GM03348 (cell line): ENCODE measurements at places on chromosomes 16 and 17.
A peak's percentile ranks its signal among the peaks of the same experiment; 100 is the strongest.

DNA sequence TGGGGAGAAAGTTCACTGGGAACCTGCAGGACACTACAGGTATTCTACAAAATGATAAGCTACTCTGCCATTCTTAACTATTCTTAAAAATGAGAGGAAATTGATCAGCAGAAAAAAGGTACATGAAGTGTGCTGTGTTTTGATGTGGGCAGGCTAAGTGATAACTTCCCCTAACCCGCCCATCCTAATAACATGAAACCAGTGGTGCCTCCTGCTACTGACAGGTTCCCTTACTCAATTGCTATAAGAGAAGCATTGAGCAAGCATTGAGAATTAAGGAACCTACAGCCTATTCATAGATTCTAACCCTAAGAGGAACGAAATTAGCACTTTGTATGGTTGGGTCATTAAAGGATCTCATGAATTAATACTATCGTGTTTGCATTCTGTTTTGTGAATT, 18.9 kb downstream of the XYLT1 start:
- DNase-seq = no peak

DNA sequence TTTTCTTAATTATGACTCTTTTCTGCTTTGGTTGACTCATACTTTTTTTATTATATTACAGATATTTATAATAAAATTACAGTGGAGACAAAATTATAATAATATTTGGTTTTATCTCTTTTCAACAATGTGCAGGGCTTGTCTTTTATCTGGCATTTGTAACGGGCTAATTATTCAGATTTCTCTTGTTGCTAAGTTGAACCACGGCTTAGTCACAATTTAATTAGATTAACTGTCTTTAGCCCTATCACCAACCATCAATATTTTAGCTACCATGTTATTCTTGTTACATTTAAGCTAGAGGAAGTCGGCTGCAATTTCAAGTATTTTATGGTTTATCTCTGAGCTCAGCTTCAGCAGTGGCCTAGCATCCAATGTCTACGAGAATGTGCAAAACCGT, 798.9 kb upstream of the CA10 start:
- DNase-seq = no peak

DNA sequence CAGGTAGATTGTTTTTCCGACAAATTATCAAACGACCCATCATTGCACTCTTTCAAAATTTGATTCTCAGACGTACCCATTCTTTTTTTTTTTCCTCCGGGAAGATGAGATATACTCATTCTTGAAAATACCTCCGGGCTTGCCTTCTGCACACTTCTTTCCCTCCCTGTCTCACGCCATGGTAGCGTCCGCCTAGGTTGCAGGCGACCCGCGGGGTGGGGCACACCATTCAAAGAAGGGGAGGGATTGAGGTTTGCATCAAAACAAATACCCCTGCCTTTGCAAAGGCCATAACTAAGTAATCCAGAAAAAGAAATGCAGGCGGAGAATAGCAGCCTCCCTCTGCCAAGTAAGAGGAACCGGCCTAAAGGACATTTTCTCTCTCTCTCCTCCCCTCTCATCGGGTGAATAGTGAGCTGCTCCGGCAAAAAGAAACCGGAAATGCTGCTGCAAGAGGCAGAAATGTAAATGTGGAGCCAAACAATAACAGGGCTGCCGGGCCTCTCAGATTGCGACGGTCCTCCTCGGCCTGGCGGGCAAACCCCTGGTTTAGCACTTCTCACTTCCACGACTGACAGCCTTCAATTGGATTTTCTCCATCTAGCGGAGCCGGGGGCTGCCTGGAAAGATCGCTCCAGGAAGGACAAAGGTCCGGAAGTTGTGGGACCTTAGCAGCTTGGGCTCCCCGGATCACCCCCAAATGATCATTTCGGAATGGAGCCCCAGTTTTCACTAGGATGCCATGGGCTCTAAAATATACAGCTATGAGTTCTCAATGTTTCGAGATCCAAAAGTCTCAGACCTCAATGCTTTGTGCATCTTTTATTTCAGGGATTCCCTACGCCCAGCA, 843 bp downstream of the TP53 start:
- peak; percentile 87 for DNase-seq

DNA sequence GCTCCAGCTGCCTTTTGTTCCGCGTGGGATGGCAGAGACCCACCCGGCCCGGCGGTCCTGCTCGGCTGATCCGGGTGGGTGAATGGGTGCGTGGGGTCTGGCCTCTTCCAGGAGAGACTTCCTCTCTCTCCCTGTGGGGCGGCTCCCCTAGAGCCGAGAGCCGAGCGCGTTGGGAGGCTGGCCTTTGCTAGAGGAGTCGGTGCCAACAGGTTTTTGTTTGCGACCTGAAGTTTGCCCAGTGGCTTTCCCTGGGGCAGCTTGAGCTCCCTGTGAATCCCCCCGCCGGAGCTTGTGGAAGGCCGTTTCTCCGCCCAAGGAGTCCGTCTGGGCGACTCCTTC, 970 bp downstream of the EPN2 start:
- DNase-seq = peak; percentile 61
